ENCODE measurements at places on chromosomes 2 and 18.

- no peak for DNase-seq
Measured at GRCh38 chr2:44602446-44602845, 240.7 kb downstream of the CAMKMT start.

DNA sequence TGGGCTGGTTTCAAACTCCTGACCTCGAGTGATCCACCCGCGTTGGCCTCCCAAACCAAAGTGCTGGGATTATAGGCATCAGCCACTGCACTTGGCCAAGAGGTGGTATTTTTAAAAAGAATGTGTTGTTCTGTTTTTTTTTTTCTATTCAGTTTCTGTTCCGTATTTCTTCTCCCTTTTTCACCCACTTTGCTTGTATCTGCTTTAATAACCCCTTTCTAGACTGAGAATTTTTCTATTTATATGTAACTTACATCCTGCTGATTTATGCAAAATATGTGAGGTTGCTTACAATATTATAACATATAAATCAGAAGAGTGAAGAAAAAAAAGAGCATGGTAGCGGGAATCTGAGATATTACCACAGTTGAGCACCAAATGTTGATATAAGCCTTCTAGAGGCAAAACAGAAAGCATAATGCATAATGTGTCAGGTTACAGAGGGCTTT lies 17.2 kb upstream of the LYPD6B start:
- DNase-seq = no peak

DNA sequence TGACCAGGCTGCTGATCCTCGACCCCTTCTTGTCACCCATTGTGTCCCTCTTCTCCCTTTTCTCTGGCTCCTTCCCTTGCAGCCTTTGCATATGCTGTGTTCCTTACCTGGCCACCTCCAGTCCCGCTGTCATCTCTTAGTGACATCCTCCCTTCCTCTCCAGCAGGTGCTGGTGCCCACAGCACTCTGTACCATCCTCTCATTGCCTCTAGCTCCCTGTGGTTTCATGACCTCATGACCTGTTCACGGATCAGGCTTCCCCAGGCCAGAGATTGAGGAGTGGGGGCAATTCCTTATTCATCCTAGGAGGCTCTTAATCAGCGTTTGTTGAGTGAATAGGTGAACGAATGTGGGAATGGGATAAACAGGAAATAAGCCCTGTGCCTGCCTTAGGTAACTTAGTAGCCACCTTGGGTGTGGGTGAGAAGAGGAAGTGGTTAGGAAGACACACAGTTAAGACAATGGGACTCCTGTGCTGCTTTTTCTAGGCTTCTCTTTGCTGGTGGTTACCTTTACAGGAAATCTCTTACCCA lies 35.5 kb downstream of the ITGA6 start:
- no peak for DNase-seq

GRCh38 chr2:166304656-166305055 lies 71.1 kb downstream of the SCN9A start:
- DNase-seq = no peak

Measured in stimulated activated CD8-positive, alpha-beta memory T cell treated with anti-CD3 and anti-CD28 coated beads, Interleukin-15, amount 100 ng/mL, for 48 hours (primary cell).